Lung microvascular endothelial cell (primary cell): ENCODE measurements at places on chromosomes 12 and 14. TPM values are rescaled to one million over a fixed set of nuclear protein-coding genes. Genes with fewer than 3 reads are reported as not detected.
A peak's percentile ranks its signal among the peaks of the same experiment; 100 is the strongest.

GRCh38 chr14:21244544-21244943 lies 24.7 kb downstream of the HNRNPC start:
- DNase-seq = no peak

BEST3 gene
- total RNA-seq = under 0.01 and 0.60 TPM in 2 replicates

- peak; percentile 24 for DNase-seq
Observed at GRCh38 chr14:31510222-31510621, 22.4 kb upstream of the GPR33 start.

DNA sequence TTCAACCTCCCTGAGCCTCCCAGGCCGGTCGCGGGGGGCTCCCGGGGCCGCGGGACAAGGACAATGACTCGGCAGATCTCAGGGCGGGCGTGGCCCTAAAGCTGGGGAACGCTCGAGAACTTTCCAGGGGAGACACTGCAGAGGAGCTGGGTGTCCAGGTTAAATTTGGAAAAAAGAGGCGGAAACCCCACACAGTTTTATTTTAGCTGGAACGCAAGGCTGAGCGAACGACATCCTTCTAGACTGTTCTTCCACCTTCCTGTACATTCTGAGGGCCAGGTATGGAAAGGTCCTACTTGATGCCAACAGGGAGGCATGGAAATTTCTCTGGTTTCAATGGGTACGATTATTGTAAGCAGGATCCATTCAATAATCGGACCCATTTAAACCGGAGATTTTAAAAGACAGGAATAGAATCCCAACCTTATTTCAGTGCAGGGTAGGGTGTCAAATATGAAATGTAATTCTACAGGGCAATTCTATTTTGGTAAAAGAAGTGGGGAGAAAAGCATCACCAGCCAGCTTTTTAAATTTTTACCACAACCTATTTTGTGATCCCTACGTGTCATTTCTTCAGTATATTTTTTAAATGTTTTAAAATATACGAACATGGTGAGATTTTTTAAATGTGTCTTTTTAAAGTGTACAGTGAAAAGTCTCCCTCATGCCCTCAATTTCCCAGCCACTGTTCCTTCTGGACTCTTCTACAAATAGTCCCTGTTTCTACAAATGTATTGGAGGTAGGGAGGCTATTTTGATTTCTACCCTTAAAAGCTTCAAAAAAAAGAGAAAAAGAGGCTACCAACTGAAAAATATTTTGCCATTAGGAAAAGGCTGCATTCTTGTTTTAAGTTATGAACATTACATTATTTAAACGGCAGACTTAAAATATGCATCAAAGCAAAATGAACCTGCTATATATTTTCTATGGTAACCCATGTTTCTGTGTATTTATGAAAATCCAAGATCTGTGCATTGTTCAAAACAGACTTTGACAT lies 1.1 kb upstream of the UBC start:
- peak; percentile 72 for DNase-seq

DNA sequence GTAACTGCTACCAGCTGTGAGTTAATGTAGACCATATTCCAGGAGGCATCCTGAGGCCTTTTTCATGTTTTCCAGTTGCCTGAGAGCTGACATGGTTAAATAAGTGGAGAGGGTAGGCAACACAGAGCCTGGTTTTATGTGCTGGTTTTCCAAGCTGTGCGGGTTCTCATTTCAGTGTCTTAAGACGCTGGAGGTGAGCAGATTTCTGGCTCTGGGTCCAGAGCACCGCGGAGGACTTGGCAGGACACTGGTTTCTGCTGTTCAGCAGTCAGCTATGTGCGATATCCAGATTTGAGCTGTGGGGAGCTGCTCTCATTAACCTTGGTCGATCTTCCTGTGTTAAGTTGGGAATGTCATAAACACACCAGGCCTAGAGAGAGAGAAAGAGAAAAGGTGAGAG lies 680.8 kb downstream of the BCL11B start:
- DNase-seq = no peak

GRCh38 chr14:104421892-104422828 lies 157.4 kb upstream of the C14orf180 start:
- no peak for DNase-seq

DNA sequence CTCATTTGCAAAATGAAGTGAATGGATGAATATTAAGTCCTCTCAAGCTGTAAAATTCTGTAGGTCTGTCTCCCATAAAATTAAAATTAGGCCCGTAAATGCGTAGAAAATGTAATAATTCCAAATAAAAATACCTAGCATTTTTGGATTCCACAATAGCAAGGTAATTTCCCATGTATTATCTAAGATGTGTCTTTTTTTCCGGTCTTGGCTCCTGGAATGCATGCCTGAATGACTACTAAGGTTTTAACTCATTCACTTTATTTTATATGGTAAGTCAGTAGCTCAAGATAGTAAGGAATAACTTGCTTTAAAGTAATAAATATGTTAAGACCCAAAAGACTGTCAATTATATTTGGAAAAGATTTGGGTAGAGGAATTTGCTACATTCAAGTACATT lies 11.1 kb downstream of the TXNRD1 start:
- DNase-seq = peak; percentile 58
